ENCODE measurements at places on chromosomes 7 and 10.

DNA sequence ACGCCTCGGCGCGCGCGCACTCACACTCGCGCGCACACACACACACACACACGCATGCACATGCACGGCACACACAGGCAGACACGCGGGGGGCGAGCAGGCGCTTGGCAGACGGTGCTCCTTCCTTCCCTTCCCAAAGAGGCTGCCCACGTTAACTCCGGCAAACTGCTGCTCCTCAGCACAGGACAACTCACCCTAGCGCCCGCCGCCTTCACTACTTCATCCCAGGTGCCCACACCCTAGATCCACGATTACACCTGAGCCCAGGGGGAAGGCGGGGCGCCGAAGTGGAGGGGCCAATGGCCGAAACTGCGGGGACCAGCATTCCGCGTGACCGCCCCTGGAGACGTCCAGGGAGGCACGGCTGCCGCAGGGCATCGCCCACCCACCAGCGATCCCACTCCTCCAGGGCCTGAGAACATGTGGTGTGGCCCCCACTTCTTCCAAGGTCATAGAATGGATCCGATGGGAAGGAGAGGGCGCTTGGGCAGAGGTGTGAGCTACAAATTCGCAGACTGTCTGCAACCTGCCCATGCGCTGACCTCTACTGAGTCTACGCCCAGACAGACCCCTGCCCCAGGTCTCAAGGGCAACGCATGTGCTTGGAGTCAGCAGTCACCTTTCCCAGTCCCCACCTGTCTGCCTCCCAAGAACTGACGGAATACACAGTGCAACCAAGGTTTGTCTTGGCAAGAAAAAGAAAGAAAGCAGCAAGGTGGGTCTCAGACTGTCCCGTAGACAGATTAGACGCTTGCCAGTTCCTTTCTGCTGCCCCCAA lies 74.6 kb downstream of the CALN1 start:
- no peak for DNase-seq

DNA sequence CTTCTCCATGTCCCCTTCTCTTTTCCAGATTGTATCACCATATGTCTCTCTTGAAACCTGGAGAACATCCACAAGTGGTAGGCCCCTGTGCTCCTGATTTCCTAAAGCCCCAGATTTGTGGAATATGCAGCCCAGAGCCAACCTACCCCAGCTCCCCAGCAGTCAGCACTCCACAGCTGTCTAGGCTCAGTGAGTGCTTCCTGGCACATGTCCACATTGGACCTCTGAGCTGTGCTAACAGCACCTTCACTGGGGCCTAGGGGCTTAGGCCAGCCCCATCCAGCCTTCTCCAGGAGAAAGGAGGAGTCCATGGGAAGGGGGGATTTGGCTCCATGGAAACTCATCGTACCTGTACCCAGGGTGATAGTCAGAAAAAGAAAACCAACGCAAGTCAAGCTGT lies 192.7 kb downstream of the FGFR2 start:
- no peak for DNase-seq

- no peak for DNase-seq
These were observed 1006.6 kb upstream of the LRRN3 start for GRCh38 chr7:110084181-110084807.

DNA sequence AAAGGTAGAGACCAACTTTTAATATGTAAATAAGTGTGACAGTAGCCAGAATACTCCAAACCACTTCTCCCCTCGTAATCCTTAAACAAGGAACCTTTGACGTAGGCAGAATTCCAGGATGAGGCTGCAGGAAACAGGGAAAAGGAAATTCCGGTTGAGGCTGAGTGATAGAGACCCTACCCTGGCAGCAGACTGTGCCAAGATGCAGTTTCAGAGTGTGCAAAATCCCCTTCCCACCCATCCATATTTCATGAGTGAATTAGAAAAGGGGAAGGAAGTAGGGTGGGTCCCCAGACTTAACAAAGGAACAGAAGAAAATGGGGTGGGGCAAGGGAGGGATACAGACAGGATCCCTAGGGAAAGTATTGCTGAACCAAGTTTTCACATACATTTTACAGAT lies 143.0 kb downstream of the RAPGEF5 start:
- DNase-seq = no peak

DNA sequence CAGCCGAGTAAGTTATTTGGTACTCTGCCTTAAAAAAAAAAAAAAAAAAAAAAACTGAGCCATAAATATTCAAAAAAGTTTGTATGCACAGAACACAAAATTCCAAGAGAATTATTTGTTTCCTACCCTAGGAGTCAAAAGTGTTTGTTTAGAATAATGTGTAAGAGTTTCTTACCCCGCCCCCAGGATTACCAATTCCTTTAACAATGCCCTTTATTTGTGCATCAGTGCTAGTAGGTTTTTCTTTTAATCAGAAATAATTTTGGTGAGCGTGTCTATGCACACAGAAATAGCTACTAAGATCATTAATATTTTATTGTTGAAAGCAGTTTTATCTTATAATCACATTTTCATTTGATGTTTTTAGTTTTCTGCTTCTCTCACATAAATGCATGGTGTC lies 374.6 kb downstream of the DPP6 start:
- DNase-seq = no peak

- no peak for DNase-seq
These were observed 1056.8 kb downstream of the SORCS1 start for GRCh38 chr10:106107706-106108105.

DNA sequence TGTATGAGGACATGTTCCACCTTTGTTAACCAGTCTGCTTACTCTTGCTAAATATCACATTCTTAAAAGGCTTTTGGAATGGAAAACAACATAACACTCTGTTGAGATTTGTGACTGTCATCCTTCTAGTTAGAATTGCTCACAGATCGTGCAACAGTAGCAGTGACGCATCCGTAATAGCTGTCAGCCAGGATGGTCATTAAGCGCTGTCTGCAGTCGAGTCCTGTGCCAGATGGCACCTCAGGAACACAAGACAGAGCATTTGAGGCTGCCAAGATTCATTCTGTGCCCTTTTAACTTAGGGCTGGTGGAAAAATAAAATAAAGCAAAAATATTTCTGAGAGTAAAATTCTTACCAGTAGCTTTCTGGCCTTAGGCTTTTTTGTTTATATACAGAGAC lies 348.6 kb downstream of the ANKRD7 start:
- DNase-seq = no peak

GRCh38 chr10:80598084-80598798 lies 60.5 kb downstream of the SH2D4B start:
- no peak for DNase-seq

- no peak for DNase-seq
These were observed 84.2 kb downstream of the REEP3 start for GRCh38 chr10:63605197-63605967.

- no peak for DNase-seq
These were observed 293.0 kb upstream of the AKR1E2 start for GRCh38 chr10:4532976-4533375.

- no peak for DNase-seq
These were observed 117.4 kb upstream of the MAGI2 start for GRCh38 chr7:79570903-79571302.

- DNase-seq = no peak
These were observed 274.0 kb downstream of the FRMD4A start for GRCh38 chr10:14056610-14057332.

DNA sequence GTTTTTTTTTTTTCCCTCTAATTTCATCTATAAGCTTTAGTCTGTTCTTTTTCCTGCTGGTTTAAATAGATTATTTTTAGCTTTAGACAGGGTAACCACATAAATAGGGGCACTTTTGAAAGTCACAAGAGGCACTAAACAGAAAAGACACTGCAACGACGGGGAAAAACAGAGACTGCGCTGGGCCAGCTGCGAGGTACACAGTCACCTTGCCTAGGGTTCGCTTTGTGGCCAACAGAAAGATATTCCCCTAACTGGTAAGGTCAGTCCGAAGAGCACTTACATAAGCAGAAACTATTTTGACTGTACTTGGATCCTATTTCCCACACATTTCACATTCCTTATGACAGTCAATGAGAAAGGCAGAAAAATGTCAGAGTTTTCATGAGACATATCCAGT lies 175.6 kb upstream of the PHF14 start:
- no peak for DNase-seq

Measured in natural killer cell treated with Interleukin-12 subunit alpha and Interleukin-12 subunit beta and Interleukin-15 and Interleukin-18, amount 100 ng/mL, for 72 hours (primary cell).